ENCODE measurements at places on chromosomes 4 and X.

DNA sequence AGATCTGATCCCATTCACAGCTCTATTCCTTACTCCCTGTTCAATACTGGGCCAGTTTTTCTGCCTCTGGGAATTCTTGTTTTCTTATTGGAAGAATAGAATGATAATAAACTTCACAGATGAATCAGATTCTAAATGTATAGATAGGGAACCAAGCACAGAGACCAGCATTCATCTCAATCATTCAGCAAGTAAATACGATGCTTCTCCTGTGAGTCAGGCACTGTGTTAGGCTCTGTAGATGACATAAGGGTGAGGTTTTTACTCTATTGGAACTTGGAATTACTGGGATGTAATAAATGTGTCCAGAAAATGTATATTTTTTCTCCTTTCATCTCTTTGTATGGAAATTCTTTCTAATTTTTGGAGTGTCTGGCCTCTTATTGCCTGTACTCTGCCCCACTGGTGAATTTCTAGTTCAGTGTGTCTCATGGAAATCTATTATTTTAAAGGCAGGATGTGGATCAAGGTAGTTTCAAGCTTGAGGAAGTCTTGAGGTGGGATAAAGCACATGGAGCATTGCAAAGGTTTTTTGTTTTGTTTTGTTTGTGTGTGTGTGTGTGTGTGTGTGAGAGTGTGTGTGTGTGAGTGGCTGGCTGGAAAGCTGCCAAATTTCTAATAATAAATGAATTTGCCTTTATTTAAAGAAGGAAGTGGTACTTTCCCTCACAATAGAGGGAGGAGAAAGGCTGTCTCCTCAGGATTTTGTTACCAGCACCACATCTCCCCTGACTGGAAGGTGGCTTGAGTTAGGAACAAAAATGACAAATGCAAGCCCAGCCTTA, 117.9 kb upstream of the HS3ST1 start:
- DNase-seq: no peak

DNA sequence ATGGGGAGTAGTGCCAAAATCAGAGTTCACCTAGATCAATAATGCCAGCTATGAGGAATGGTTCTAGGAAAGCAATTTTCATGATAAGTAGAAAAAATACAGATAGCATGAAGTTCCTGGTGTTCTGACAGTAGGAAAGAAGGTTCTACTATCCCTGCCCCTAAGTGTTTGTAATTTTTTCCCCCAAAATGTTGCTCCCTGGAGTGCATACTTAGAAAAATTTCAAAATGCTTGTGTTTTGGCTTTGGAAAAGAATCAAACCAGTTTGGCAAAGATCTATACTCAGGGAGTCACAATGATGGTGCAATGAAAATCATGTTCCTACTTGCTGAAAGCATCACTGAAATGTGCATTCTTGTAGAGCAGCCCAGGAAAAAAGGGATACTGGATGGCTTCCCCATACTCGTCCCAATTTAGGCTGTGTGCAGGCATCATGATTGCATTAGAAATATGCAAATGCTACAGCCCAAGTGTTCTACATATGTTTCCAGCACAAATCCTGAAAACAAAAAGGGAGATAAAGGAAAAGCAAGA, 74.7 kb downstream of the LPAR4 start:
- DNase-seq: no peak

- DNase-seq: no peak
Observed at GRCh38 chr4:183773790-183774189, 114.7 kb downstream of the TRAPPC11 start.

DNA sequence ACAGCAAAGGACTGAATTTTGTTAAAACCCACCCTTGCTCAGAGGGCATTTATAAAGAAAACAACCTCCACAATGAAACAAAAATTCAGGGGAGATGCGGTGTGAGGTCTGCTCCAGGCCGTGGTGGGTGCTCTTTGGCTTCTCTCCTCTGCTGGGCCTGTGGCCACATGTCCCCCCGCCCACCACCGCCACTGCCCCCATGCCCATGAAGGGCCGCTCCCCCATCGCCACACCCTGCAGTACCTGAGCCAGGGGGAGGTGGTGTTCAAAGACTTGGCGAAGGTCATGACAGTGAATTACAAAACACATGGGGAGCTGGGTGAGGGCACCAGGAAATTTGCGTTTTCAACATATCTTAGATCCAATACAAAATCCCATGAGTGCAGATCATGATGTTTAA, 14.2 kb upstream of the CFAP299 start:
- DNase-seq: no peak

DNA sequence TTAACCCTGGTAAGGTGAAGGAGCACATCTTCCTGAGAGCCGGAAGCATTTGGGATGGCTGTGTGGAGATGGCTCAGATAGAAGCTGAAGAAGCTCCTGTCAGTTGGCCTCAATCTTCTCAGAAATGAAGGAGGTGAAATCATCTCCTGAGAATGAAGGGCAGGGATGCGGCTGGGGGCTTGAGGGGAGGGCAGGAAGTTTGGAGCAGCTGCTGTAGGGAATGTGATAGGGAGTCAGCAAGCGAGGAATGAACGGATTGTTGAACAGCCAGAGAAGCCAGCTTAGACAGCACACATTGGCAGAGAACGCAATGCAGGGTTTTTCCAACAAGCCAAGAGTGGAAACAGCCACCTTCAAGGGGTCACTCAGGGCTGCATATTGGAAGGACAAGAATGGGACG, 10.0 kb downstream of the KCNE5 start:
- DNase-seq: no peak

GRCh38 chrX:100812216-100813158, 7.7 kb upstream of the CSTF2 start:
- DNase-seq: no peak

GRCh38 chrX:67543818-67544217, at the start of gene AR:
TSS of gene AR (plus strand) at chrX:67544021. CDS start at chrX:67545147, 1,126 bp downstream.
- DNase-seq: peak; percentile 77

All from left lung (tissue), 14 donors.